ENCODE measurements at places on chromosomes 2 and 18. TPM values are rescaled to one million over a fixed set of nuclear protein-coding genes. Genes with fewer than 3 reads are reported as not detected.

AMER3 gene
- 45.4 TPM for total RNA-seq

DUSP19 gene
- total RNA-seq = 9.7 TPM

ITSN2 gene
- 32.6 TPM for total RNA-seq

SLC9A4 gene
- total RNA-seq = 0.63 TPM

ACTR3 gene
- 126 TPM for total RNA-seq

All from parietal lobe (tissue), 2 donors.